ENCODE measurements at places on chromosomes 7 and 10.

- no peak for DNase-seq
Measured at GRCh38 chr7:70210936-70211310, 612.6 kb downstream of the AUTS2 start.

DNA sequence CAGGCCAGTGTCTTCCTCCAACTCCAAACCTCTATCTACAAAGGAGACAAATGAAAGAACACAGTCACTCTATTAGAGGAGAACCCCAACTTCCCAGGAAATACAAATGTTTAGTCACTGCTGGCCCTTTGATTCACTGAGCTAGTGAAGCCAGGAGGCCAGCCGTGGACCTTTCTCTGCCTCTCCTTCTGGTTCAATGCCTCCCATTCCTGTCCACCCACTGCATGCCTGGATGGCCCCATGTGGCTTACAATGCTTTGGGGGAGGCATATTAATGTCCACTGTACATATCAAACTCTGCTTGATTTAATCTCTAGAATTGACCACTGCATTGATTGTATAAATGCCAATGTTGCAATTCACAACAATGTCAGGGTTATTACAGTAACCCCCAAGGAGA lies 687.3 kb downstream of the KCNMA1 start:
- DNase-seq, result no peak

DNA sequence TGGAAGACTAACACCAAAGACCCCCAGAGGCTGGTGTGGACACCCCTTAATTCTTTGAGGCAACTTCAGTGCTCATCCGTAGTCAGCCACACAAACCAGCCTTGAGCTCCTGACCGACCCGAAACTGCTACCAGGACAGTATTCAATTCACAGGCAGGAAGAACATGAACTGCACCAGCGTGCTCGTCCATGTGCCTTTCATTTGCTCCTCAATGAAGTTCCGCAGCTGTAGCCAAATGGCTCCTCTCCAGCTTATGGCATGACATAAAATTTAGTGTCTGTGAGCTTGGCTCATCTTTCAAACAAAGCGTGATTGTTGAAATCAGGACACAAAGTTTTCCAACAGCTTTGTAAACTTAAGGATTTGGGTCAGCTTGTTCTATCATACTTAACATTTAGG lies 144.1 kb upstream of the FAM171A1 start:
- DNase-seq, result peak; percentile 28

DNA sequence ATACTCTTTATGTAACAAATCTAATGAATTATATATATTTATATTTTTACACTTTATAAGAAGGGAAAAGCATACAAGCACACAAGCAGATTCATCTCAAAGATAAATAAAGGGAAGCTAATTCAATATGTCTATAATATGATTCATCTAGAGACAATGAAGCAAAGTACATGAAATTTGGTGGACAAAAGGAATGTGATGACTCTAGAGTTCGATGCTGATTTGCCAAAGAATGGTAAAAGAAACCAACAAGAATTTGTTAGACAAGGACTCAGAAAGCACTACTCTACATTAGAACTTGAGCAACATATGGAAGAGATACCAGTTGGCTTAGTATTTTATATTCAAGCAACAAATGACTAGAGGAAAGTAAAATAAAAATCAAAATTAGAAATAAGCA lies 536.5 kb upstream of the TEX47 start:
- DNase-seq, result no peak

- no peak for DNase-seq
Measured at GRCh38 chr7:136353287-136353686, 376.1 kb upstream of the MTPN start.

All from renal cortex interstitium (tissue), 15 donors.